ENCODE measurements at places on chromosomes 4 and X. TPM values are rescaled to one million over a fixed set of nuclear protein-coding genes. Genes with fewer than 3 reads are reported as not detected.

DNA sequence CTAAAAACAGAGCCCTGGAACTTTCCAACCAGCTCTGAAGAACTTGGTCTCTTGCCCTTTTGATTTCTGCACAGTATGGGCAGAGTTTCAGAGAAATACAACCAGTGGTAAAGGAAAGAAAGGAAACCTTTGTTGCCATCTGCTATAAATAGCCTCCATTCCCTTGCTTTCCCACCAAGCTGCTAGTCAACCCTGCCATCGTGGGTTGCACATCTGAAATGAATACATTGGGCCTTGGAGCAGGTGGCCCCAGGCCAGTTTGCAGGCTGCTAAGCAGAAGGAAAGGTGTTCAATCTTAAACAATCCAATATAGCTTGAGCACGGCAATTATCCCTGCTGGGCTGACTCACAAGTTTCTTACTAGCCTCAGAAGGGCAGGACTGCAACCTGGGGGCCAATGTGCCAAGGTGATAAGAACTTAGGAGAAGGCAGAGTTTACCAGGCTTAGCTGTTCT, 142.5 kb downstream of the PPARGC1A start:
- no peak for DNase-seq
- no peak overlapping the region for H3K4me3 ChIP-seq
- no peaks in the 10 kb centered on the region for H3K27me3 ChIP-seq
- H3K36me3 ChIP-seq, result no peaks in the 10 kb centered on the region
- no peak overlapping the region for H3K27ac ChIP-seq

GRCh38 chrX:48793935-48794334, 7.5 kb downstream of the GATA1 start:
- no peak overlapping the region for H3K4me3 ChIP-seq
- no peaks in the 10 kb centered on the region for H3K36me3 ChIP-seq
- no peaks in the 10 kb centered on the region for H3K4me1 ChIP-seq
- DNase-seq, result no peak
- no peaks in the 10 kb centered on the region for H3K27me3 ChIP-seq

GRCh38 chrX:55522596-55523276, 33.1 kb upstream of the USP51 start:
- H3K4me3 ChIP-seq, result no peak overlapping the region
- no peak overlapping the region for H3K27ac ChIP-seq
- no peaks in the 10 kb centered on the region for H3K27me3 ChIP-seq
- no peaks in the 10 kb centered on the region for H3K4me1 ChIP-seq
- DNase-seq, result no peak
- H3K36me3 ChIP-seq, result no peaks in the 10 kb centered on the region

Gene C4orf36
- total RNA-seq, result not detected
